ENCODE measurements at places on chromosomes 13 and 19. TPM values are rescaled to one million over a fixed set of nuclear protein-coding genes. Genes with fewer than 3 reads are reported as not detected.

The PSG3 gene
- polyA plus RNA-seq = 0.07 TPM

DNA sequence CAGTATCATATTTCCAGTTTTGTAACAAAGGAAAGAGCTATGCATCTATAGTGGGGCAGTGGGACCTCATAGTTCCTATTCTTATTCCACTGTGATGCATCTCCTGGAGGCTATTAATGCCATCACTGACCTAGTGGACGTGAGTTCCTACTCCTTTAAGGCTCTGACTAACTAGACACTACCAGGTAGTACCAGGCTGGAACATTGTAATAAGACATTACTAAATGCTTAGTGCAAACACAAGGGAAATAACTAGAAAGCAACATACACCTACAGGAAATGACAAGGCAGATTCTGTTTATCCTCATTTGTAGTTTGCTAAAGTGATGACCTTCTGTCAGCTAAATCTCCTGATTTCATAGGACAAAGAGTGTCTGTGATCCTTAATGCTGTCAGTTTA, 192.5 kb downstream of the POSTN start:
- no peak for DNase-seq
- H3K4me1 ChIP-seq = no peaks in the 10 kb centered on the region
- no peaks in the 10 kb centered on the region for H3K36me3 ChIP-seq
- no peak overlapping the region for H3K27ac ChIP-seq
- no peaks in the 10 kb centered on the region for H3K27me3 ChIP-seq

GRCh38 chr13:61850794-61851193, 435.1 kb upstream of the PCDH20 start:
- no peak for DNase-seq
- H3K4me3 ChIP-seq = no peak overlapping the region
- H3K36me3 ChIP-seq = no peaks in the 10 kb centered on the region

The MTRF1 gene
- 21.6 TPM for polyA plus RNA-seq

The ZNF491 gene
- 0.57 TPM for polyA plus RNA-seq
